ENCODE measurements at places on chromosomes 4 and X.

DNA sequence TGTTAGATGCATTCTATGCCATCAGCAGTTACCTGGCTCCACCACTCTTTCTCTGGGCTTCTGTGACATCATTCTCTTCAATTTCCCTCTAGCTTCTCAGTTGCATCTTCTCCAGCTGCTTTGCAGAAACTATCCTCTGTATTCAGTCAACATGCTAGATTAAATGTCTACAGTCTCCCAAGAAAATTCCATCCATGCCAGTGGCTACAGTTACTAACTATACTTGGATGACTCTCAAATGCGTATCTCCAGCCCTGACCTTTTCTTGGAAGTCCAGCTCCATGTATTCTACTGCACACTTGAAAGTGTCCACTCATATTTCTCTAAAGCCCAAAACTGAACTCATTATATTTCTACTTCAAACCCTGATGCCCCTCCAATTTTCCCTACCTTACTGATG is 232.3 kb upstream of the TENM3 start:
- no peak for DNase-seq

DNA sequence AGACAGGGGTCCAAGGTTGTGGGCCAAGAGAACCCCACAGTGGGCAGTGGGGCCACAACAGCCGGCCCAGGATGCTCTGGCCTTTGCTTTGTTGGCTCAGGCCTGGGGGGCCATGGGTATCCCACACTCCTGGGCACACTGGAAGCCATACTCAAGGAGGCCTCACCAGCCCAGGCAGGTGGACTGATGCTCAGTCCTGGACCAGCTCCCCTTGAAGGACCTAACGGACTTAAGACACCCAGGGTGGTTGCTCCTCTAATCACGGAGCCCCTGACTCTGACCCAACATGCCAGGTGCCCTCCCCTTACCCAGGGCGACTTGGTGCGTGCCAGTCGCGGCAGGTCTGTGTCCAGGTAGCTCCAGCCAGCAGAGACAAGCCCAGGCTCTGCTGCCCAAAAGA is 50.8 kb downstream of the ZFYVE28 start:
- no peak for DNase-seq

DNA sequence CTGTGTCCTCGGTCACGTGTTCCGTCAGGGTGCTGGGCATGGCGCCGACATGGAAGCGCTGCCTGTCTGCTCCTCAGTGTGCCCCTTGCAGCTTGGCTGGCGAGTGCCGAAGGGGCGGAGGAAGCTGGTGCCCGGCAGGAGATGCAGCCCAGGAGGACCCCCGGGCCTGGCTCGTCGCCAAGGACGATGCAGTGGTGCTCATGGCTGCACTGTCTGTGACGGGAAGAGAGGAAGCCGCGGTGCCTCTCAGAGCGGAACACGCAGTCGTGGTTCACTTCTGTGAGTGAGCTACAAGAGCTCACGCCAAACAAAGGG is 38.1 kb downstream of the FGFRL1 start:
- no peak for DNase-seq

- DNase-seq, result no peak
Observed at GRCh38 chr4:42655921-42656678, 805 bp downstream of the ATP8A1 start.

- DNase-seq, result peak; percentile 23
Observed at GRCh38 chr4:139872274-139872673, 206.7 kb downstream of the MGST2 start.

DNA sequence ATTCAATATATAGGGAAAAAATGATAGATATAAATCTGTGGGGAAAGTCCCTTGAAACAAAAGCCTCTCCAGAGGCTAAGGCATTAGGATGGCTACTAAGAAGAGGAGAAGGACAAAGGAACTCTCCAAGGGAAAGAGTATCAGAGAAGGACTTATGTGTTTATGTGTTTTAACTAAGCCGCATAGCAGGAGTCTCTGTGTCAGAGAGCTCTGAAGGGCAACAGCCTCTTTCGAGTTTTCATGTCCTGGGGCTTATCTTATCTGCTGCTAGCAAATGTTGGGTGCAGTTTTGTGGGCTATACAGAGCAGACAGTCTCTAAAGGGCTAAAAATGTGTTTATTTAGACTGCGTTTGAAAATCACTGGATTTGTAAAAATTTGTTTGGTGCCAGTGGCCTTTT is 1145.6 kb upstream of the DIAPH2 start:
- DNase-seq, result no peak

- DNase-seq, result no peak
Observed at GRCh38 chrX:118943102-118943501, 31.3 kb upstream of the LONRF3 start.

DNA sequence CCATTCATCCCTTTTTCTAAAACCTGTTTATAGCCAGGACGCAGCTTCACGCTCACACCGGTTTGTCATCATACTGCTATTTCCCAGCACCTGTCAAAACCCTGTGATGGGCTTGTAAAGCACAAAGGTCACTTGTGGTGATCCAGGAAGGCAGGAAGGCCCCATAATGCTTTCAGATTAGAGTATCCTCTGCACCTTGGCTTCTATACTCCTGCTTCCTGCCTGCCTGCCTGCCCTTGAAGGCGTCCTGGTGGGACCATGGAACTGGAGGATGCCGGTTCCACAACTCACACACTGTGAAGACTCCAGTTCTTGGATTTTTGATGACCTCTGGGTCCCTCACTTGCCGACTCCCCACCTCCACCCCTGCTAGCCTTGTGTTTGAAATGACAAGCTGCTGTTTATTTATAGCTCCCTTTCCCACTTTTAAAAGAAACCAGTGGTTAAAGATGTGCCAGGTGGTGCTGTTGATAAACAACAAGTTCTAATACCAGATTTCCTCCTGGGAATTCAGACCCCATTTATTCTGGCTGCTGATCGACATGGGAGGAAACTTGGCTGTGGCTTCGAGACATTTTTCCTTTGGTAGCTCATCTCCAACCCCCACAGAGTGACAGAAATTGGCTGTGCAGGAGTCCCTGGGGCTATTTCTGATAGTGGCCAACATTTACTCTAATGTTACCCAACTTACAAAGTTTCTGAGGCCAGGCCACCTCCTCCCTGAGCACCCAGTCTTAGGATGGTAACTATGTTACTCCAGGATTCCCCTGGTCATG is 211.5 kb downstream of the KDR start:
- no peak for DNase-seq

DNA sequence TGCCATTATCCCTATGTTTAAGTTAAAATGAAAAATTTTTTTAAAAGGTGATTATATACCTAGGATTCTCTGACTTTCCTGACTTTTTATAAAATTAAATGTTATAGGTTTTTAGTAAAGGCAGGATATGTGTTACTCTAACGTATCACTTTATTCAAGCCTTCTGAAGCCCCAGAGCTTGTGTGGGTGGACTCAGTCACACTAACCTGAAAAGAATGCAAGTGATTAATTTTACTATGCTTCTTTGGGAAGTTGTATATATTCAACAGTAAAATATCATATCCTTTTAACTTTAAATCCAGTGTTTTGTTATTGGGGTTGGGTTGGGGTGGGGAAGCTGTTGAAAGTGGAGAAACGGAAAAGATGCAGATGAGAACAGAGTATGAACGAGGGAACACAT is 22.8 kb downstream of the PDLIM3 start:
- DNase-seq, result no peak

DNA sequence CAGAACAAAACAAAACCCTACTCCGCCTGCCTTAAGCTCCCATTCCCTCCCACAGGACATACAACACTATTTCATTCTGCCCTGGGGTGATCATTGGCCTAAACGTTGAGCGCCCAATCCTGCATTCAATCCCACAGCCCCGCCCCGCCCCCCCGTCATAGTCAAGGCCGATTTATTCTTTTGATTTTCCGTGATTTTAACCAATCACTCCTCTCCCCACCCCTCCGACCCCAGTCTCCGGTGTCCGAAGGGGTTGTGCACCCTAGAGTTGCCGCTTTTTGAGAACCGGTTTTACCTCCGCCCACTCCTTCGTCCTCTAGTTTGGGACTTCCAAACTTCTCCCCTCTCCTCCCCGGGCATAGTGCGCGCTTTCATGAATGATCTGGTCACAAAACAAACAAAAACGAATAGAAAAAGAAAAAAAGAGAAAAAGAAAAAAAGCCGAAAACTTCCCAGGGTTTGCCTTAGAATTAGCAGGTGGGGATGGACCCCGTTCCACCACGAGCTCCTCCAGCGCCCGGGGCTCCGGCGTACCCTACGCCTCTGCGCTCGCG is 446 bp upstream of the UBE2A start:
- DNase-seq, result no peak

DNA sequence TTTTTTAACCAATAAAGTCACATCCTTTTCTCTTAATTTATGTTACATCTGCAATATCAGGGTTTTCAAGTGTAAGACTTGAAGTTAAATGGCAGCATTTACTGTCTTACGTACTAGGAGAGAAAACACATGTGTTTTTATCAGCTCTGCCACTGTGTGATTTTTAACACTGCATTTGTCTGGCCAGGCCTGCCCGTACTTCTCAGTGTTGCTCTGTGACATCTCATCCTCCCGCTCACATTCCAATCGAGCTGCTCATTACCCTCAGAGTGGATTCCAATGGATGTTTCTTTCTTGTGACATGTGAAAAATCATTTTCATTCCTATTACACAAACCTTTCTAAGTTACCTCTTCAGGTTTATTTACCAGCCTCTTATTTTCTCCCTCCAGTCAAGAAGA is 420.3 kb downstream of the FAT4 start:
- DNase-seq, result peak; percentile 73

DNA sequence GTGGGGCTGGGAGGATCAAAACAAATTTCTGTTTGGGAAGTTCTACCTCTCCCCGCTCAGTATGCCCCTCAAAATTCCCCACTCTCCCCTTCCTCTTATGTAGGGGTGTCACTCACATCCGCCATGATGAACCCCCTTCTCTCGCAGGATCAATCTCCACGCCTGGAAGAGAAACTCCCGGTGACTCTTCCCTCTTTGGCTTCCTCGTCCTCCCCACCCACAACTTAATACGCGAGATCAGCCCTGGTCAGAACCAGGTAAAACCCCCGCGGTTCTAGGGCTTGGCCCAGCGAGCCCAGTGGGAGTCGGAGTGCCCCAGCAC is 427 bp downstream of the LAMTOR3 start:
- no peak for DNase-seq

GRCh38 chr4:3791910-3792542 is 25.8 kb downstream of the ADRA2C start:
- peak; percentile 48 for DNase-seq

- DNase-seq, result no peak
Observed at GRCh38 chr4:65668201-65669089, 1.8 kb downstream of the EPHA5 start.

- DNase-seq, result no peak
Observed at GRCh38 chr4:63553123-63553522, 856.1 kb downstream of the TECRL start.
